AG10803 (cell line): ENCODE measurements at places on chromosomes 7 and 10.
A peak's percentile ranks its signal among the peaks of the same experiment; 100 is the strongest.

GRCh38 chr10:93844979-93845626 is 48.7 kb upstream of the SLC35G1 start:
- DNase-seq = no peak

GRCh38 chr7:94216944-94217461 is 177.7 kb upstream of the COL1A2 start:
- DNase-seq = no peak

DNA sequence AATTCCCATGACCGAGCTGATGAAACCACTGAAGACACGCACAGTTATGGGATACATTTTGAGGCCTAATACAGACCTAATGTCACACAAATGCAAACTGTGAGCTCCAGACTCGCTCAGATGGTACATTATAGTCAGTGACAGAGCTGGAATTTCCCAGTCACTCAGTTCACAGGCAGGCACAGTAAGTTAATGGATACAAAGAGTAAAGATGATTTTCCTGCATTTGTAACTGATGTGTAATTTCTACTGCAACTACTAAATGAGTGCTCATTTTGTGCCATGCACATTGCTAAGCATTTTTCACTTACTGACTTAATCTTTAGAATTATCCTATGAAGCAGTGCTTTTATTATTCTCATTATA is 56.5 kb downstream of the ENO4 start:
- no peak for DNase-seq

DNA sequence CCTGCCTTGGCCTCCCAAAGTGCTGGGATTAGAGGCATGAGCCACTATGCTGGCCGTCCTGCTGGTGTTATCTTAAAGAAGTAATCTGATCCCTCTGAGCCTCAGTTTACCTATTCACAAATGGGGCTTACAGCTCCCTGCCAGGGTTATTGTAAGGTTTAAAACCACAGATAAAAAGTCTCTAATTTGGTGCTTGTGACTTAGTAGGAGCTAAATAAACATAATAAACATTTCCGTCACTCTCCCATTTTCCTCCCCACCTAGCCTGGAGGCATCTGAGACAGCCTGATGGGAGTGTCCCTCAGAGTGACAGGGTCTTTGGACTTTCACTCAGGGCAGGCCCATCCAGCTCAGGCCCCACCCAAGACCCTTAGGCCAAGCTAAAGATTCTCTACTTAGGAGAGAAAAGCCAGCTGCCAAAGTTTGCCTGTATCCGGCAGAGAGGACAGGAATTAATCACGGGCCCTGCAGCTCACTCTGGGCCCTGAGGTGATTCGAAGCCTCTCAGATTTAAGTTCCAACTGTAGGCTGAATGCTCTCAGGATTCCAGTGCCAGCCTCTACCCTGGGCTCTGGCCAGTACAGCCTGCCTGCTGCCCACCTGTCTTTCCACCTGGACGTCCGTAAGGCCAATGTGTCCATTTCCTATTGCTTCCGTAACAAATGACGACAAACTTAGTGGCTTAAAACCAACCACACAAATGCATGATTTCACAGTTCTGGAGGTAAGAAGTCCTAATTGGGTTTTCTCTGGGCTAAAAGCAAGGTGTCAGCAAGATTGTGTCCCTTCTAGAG is 21.8 kb upstream of the DUSP5 start:
- no peak for DNase-seq

- DNase-seq = no peak
Measured at GRCh38 chr10:124380256-124380995, 38.3 kb downstream of the OAT start.

- DNase-seq = no peak
Measured at GRCh38 chr10:82313401-82313800, 438.4 kb downstream of the NRG3 start.

GRCh38 chr7:12401538-12402364 is 1.9 kb downstream of the VWDE start:
- no peak for DNase-seq

GRCh38 chr7:152590481-152590880 is 85.5 kb downstream of the XRCC2 start:
- DNase-seq = no peak

DNA sequence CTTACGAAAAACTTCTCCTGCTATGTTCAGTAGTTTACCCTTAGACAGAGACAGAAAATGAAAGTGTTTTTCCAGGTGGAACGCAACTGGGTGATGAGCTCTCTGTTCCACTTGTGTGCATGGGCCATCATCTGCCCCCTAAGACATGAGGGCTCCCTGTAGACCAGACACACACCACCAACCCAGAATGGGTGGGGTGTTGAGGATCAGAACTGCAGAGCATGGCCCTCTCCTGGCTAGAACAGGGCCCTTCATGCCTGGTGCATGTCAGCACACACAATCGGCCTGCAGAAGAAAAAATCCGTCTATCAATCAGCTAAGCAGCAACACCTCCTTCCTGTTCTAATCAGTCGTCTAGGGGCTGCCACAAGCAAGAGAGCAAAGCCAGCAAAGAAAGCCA is 186.2 kb upstream of the INHBA start:
- no peak for DNase-seq

GRCh38 chr10:106038246-106038645 is 1126.3 kb downstream of the SORCS1 start:
- DNase-seq = no peak

DNA sequence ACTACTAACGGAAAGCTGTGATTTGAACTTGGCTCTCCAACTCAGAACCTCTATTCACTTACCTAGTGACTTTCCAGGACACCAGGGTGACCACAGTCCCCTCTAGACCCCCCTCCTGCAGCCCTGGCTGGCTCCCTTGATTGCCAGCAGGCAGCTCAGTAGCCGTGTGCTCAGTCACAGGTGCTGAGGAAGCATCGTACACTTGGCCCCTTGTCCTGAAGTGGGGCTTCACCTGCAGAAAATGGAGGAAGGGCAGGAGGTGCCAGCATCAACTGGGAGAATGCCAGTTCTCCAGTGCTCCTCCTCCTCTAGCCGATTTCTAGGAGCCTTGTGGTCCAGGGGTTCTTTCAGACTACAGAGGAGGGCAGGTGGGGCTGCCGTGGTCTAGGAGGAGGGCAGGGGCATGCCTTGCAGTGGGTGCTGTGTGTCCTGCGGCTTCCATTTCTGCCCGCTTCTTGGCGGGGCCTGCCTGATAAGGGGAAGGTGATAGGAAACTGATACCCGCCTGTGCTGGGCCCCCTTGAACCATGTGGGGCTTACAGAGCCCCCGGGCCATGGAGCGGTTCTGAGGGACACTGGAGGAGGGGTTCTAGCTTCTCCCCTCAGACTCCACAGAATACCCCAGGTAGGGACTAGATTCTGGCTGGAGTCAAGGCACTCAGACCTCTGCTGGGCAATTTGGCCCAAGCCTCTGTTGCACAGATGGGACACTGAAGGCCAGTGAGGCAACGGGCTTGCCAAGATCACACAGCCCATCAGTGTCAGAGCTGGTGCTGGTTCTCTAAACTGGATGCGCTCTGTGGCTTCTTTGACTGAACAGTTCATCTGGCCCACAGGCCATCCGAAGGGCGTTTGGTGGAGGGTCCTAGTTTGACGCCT is 14.0 kb downstream of the FAM241B start:
- no peak for DNase-seq

- DNase-seq = no peak
Measured at GRCh38 chr7:63899691-63900393, 98.8 kb upstream of the ZNF722 start.

DNA sequence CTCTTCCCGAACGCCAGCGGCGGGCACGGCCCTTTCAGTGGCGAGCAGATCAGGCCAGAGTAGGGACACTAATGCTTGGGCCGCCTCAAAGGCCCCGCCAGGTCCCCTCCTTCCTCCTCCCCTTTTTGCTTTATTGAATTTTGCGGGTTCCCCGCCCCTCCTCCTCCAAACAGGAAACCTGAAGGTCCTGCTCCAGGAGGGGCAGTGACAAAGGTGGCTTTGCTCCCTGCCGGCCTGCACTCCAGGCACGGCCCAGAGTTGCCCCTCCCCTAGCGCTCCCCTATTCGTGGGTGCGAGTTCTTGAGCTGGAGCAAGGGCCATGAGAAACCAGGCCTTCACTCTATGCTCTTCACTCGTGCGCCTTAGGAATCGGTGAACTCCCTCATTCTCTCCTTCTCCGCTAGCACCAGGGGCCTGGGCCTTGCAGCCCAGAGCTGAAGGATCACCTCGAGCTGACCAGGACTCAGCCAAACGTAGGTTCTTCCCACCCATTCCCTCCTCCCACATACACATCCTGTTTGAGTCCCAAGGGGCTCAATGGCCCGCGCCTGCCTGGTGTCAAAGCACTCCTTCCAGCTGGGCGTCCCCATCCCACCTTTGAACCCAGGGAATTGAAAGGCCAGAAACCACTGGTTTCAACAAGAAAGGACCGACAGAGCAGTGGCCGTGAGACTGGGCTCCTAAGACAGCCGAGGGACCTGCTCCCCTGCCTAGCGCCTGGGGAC is 619 bp upstream of the HOXA6 start:
- peak; percentile 22 for DNase-seq

- DNase-seq = no peak
Measured at GRCh38 chr10:96255549-96256333, 15.6 kb downstream of the BLNK start.

DNA sequence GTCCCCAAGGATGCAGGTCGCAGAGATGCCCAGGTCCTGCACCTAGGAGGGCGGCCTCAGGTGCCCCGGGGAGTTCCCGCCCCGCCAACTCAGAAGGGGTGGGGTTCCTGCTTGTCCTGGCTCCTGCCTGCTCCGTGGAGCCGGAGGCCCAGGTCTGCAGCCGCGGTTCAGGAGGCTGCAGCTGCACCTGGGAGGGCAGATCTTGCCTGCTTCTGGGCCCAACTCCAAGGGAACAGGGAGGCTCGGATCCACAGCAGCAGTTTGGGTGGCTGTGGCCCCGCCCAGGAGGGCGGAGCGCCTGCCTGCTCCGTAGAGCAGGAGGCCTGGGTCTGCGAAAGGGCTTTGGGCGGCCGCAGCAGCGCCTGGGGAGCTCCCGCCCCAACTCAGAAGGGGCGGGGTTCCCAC is 108.2 kb upstream of the EGR2 start:
- DNase-seq = no peak

GRCh38 chr10:127720142-127720541 is 16.8 kb upstream of the FOXI2 start:
- DNase-seq = no peak

- no peak for DNase-seq
Measured at GRCh38 chr7:74228951-74229900, 19.4 kb downstream of the LAT2 start.

DNA sequence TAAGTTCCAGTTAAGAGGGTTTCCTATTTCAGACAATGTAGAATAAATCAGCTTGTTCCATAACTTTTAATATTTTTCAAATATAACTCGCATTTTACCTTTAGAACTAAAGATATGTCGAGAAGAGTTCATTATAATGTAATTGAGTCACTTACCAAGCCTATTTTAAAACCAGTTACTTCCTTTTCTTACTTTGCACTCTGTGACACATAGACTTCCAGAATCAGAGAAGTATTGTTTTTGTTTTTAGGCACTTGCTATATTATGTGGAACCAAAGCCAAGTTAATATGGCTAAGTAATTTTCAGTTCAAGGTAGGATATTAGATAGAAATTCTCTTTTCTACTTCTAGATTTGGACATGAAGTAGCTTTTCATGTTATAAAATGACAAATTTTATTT is 182.7 kb upstream of the PRPS1L1 start:
- no peak for DNase-seq

DNA sequence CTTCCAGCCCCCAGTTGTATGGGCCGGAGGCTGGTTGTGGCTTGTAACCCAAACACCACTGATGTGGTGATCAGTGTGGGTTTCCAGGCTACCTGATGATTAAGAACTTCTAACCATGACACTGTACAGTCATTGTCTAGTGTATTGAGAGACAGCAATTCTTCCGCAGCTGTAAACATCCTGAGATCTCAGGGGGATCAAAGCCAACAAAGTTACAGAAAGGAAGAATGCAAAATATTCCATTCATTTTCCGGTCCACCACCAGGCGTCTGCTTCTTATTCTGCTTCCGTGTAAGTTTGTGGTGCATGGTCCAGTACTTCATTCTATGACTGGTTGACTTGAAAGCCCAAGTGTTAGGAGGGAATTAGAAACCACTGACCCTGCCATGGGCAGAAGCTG is 10.3 kb upstream of the GLI3 start:
- DNase-seq = peak; percentile 92

- DNase-seq = peak; percentile 39
Measured at GRCh38 chr10:79188154-79188965, 119.6 kb downstream of the ZMIZ1 start.

GRCh38 chr7:12235970-12236369 is 24.9 kb downstream of the TMEM106B start:
- DNase-seq = no peak

- peak; percentile 26 for DNase-seq
Measured at GRCh38 chr10:28060031-28060607, 61.2 kb upstream of the ODAD2 start.

DNA sequence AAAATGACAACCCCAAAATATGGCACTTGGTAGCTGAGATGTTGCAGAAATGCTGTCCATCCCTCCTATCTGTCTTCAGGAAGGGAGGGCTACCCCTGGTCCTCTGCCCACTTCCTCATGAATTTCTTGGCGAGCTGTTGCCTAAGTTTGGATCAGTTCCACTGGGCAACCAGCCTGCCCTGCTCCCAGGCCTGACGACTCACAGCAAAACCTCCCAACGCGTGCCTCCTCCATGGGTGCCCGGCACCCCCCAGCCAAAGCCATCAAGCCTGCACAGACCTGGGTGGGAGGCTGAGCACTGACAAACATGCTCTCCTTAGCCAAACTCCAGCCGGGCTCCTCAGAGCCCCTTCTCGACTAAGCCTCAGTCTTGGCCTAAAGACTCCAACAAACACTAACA is 8.9 kb downstream of the VSTM4 start:
- peak; percentile 67 for DNase-seq

- peak; percentile 25 for DNase-seq
Measured at GRCh38 chr7:93148144-93148543, at the start of gene SAMD9L. TSS of gene SAMD9L (minus strand) at chr7:93148385. CDS start at chr7:93135971, 12,414 bp downstream.

DNA sequence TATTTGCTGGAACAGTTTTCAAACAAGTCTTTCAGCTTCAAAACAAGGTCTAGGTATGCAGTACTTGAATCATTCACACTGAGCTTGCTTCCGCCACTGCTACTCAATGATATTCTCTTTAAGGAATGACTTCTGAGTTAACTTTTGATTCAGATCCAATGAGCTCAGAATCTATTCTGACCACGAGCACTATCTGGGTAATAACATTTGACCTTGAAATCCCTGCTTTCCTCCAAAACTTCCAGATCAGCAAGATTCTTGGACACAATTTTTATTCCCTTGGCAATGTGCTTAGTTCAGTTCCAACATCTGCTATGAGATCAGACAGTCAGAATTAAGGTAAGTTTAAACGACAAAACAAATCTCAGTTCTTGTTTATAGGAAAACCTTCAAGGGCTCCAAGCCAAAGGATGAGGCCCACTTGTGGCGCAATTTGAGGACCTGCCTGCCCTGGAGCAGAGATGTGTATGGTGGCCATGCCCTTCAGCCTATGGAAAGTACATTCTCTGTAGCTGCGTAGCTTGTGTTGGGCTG is 87.2 kb downstream of the RNF216 start:
- peak; percentile 96 for DNase-seq

DNA sequence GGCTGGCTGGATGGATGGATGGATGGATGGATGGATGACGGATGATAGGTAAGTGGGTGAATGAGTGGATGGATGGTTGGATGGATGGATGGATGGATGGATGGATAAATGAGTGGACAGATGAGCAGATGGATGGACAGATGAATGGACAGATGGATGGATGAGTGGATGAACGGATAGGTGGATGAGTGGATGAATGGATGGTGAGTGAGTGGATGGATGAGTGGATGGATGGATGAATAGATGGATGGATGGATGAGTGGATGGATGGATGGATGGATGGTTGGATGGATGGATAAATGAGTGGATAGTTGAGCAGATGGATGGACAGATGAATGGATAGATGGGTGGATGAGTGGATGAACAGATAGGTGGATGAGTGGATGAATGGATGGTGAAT is 340.7 kb upstream of the AUTS2 start:
- no peak for DNase-seq
